Anterior cingulate cortex (tissue), 58 donors: ENCODE measurements at places on chromosomes 5 and 9.

DNA sequence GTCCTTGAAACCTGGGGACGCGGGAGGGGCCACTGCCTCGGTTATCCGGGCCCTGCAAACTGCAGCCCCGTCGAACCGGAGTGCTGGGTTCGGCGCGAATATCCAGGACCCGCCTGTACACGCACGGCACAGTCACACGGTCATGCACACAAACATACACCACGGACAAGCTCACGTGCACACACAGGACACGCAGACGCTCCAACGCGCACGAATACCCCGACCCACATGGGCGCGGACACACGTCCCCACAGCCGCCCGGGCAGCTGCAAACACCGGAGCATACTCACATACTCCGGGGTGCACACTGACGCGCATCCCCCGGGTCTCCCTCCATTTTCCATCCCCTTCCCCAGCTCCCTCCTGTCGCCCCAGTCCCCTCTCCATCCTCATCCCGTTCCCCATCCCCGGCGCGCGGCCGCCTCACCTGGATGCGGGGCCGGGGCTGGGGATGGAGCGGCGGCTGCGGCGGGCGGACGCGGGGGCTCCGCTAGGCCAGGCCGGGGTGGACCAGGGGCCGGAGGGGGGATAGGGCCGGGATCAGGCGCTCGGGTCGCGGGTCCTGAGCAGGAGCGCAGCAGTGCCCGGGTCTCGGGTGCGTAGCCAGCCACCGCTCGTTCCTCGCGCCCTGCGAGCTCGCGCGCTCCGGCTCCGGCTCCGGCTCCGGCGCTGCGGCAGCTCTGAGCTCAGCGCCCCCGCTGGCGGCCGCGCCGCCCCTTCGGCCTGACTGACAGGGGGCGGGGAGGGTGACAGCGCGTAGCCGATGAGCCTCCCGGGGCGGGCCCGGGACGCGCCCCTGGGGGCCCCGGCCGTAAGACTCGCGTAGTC lies at the start of the genes EIF4E1B and SNCB:
Gene EIF4E1B, plus strand, starts transcription at position 823 of the 828 bp plus-strand sequence. CDS start 12,113 bp downstream, outside the sequence.
Gene SNCB, minus strand, starts transcription at position 682 of the 828 bp plus-strand sequence. CDS start 880 bp downstream, outside the sequence.
- DNase-seq, result peak; percentile 75

DNA sequence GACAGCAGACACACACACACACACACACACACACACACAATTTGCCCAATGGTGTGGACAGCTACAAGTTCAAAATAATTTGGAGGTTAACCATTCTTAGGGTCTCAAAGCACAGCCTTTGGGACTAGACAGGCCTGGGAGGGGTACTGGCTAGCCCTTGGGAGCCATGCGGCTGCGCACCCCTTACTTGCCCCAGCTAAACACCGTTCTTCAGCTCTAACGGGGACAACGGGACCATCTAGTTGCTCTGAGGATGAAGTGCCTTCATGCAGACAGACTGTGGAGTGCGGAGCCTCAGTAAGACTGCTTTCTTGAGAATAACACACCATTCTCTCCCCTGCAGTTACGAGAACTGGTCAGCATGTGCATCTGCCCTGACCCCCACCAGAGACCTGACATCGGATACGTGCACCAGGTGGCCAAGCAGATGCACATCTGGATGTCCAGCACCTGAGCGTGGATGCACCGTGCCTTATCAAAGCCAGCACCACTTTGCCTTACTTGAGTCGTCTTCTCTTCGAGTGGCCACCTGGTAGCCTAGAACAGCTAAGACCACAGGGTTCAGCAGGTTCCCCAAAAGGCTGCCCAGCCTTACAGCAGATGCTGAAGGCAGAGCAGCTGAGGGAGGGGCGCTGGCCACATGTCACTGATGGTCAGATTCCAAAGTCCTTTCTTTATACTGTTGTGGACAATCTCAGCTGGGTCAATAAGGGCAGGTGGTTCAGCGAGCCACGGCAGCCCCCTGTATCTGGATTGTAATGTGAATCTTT lies 64.6 kb downstream of the PSMB7 start:
- DNase-seq, result no peak

DNA sequence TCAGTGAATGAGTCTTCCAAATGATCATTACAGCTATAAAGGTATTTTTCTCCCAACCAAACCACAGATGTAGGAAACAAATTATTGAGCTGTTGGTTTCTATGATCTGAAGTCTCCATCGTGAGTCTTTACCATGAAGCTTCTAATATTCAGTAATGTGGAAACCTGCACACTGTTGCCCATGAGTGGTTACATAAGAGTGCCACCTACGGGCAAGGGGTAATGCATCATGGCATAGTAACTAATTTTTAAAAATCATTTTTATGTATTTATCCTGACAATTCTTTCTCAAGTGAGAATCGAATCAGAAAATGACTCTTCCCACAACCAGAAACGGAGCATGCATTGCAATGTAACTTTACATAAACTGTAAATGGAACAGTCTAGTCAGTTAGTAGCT lies 282.5 kb upstream of the SMARCA2 start:
- no peak for DNase-seq

- DNase-seq, result no peak
Observed at GRCh38 chr9:121604242-121604641, 47.2 kb upstream of the DAB2IP start.

DNA sequence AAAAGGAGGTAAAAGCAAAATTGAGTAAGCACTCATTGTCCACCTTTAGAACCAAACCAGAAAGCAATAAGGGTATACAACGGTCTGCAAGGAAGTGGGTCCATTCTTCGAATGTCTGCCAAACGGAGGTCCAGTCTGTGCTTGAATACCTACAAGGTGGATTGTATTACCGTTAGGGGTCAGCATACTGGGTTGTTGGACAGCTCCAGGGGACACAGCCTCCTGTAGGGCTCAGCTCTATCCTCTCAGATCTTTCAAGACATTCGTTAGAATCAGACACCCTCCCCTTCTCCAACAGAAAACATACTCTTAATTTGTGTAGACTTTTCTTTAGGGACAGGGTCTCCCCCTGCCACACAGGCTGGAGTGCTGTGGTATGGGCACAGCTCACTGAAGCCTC lies 5.5 kb downstream of the ASTN2 start:
- DNase-seq, result no peak

- DNase-seq, result no peak
Observed at GRCh38 chr9:113957821-113958341, 81.8 kb downstream of the ZNF618 start.

- DNase-seq, result no peak
Observed at GRCh38 chr5:39547553-39548154, 122.9 kb upstream of the DAB2 start.

DNA sequence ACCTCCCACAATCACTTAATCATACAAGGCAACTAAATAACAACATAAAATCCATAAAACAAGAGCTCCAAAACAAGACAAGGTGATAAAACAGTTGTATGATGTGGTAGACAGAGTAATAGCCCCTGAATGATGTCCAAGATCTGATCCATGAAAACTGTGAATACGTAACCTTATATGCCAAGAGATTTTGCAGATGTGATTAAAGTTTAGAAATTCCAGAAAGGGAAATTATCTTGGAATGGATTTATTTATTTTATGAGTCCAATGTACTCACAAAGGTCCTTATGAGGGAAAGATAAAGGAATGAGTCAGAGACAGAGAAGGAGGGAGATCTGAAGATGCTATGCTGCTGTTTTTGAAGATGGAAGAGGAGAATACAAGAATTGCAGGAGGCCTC lies 1775.7 kb upstream of the C9orf72 start:
- DNase-seq, result no peak

DNA sequence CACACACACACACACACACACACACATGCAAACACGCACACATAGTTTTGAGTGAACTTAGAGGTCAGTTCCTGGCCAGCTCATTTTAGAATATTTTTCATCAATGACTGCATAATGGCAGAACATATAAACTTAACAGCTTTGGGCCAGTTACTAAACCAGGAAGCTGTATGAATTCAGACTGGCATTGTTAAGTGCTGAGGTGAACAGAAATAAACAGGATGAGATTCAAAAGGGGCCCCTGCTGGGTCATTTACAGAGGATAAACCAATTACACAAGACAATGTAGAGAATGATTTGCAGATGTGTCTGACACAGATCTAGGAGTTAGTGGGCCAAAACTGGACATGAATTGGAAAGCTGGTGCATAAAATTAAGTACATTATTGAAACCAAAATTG lies 44.6 kb downstream of the MARCHF11 start:
- no peak for DNase-seq

GRCh38 chr9:92275541-92275940 lies 18.0 kb downstream of the IARS1 start:
- DNase-seq, result no peak

GRCh38 chr5:139078345-139078744 lies 119.8 kb downstream of the SIL1 start:
- no peak for DNase-seq
